ENCODE measurements at places on chromosomes 3 and 15.

DNA sequence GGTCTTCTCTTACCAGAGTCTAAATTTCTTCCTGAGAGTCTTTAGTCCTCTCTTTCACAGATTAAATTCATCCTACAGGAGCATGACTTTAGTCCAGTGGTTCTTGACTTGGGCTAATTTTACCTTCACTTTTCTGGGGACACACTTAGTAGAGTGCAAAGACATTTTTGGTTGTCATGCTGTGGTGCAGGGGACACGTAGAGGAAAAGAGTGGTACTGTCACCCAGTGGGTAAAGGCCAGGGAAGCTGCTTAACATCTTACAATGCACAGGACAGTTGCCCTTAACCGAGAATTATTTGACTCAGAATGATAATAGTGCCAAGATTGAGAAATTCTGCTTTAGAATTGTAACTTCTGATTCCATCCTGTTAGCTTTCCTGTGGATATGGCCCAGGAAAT, 772.5 kb upstream of the GRM7 start:
- DNase-seq = no peak

DNA sequence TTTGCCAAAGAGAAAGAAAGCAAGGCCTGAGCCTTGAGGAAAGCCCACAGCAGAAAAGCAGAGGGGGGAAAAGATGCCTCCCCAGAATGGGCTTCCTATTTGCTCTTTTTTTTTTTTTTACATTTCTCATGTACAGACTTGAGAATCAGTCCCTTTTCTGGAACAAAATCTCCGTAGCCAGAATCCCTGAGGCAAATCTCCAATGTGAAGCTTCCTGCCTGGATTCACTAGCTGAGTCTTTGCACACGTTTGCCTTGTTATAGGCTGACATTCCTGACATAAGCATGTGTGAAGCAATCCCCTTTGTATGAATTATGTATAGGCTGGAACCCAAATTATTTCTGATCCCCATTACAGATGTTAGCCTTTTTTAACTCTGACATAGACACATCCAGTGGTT, 52.2 kb upstream of the ACTL6A start:
- DNase-seq = no peak

GRCh38 chr3:54755756-54756155, 172.1 kb downstream of the LRTM1 start:
- DNase-seq = peak; percentile 11

DNA sequence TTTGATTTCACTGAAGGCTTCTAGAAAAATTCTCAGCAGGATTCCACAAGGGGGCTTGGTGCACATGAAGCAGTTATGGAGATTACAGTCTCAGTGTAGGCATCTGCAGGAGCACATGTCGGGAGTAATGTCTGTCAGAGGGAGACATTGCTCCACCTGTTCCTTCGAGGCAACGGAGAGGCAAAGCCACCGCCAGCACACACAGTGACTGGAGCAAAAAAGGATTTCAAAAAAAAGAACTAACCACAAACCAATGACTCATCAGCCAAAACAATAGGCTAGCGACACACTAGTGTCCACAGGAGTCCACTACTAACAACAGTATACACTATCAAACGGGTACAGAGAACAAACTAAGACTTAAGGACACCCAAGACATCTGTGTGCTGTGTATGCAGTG, 68.9 kb downstream of the NPTN start:
- no peak for DNase-seq

DNA sequence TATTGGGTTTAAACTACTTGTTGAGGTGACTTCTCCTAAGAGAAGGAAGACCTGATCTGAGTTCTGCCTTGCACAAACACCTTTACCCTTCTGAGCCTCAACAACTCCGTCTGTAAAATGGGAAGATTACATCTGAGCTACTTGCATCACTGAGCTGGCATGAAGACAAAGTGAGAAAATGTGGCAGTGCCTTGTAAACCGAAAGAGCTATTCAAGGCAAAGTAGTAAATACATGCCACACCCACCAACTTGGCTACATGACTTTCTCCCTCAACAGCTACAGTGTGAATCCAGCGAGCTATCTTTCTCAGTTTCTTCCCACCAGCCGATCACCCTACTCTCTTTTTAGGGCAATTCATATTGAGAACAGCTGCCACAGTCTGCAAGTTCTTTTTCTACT, 148.3 kb downstream of the FOXB1 start:
- no peak for DNase-seq

GRCh38 chr3:69425249-69425648, 39.4 kb upstream of the FRMD4B start:
- no peak for DNase-seq

GRCh38 chr15:62505762-62506161, 340.7 kb upstream of the C2CD4B start:
- no peak for DNase-seq

DNA sequence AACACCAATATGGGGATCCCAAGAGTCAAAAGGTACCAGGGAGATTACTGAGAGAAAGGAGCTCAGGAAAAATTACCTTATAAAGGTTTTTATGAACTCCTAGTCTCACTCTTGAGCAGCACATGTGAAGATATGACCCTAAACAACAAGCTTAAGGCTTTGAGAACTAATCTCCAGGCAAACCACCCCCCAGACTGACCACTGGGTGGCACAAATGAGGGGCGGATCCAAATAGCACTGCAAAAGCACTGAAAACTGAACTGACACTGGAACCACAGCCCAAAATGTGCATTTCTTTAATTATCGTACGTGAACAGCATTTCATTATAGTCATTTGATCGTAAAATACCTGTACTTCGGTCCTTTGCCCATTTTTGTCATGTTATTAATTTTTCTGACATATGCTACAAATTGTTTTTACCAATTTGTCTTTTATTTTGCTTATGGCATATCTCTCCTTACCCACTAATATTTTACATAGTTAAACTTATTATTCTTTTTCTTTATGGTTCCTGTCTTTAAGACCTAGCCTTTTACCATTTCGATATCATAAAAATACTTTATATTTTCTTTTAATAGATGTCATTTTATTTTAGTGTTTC, 31.5 kb upstream of the TFDP2 start:
- DNase-seq = no peak

- DNase-seq = peak; percentile 80
Observed at GRCh38 chr15:40999190-40999589, 45.9 kb downstream of the CHAC1 start.

DNA sequence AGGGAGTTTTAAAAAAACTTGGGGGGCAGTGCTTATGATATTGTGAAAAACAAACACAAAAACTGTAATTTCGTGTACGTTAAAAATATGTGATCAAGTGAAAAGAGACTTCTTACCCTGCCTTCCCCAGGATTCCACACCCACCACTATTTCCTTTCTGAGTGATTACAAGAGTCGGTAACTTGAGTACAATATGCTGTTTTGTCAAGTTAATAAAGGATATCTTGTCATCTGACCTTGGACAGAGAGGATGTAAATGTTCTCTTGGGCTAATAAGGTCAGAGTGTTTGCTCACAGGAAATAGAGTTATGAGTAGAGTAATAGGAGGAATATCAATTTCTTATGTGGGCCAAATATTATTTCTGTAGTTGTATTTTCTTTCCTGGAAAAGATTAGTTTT, 68.1 kb downstream of the NOX5 start:
- no peak for DNase-seq

GRCh38 chr15:24954783-24955530, at the start of the genes SNRPN and SNURF:
Gene SNRPN, plus strand, starts transcription at chr15:24954987. Its CDS starts 19,467 bp downstream, at chr15:24974454.
Gene SNURF, plus strand, starts transcription at chr15:24954987. Its CDS starts 62 bp downstream, at chr15:24955049.
- DNase-seq = no peak

- DNase-seq = no peak
Observed at GRCh38 chr15:63041974-63042876, at the start of gene TPM1. Gene TPM1, plus strand, starts transcription at chr15:63042747. Its CDS starts 83 bp downstream, at chr15:63042830.

DNA sequence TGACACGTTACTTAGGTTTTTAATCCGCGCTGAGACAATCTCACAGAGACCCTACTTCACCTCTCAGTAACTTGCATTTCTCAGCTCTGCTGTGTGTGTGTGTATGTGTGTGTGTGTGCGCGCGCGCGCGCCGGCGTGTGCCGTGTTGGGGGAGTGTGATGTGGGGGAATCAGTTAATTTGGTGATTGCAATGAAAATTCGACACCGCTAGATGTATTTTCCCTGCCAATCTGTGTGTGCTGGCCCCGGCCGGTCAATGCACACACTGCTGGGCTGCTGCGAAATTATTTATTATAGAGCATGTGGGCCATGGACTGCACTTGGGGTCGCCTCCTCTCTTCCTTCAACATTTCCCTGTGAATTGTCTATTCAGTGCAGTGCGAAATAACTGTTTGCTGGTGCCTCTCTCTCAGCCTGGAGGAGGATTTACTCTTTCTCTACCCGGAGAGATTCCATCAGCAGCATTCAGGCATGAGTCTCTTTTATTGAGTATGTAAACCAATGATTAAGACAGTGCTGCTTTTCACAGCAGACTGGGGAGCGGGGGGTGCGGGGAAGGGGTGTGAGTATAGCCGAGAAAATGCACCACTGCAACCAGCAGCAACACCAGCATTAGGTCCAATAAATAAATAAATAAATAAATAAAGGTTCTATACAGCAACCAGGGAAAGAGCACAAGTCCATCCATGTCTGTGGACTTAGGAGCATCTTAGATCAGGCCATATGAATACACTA, 2.9 kb downstream of the CADM2 start:
- no peak for DNase-seq

DNA sequence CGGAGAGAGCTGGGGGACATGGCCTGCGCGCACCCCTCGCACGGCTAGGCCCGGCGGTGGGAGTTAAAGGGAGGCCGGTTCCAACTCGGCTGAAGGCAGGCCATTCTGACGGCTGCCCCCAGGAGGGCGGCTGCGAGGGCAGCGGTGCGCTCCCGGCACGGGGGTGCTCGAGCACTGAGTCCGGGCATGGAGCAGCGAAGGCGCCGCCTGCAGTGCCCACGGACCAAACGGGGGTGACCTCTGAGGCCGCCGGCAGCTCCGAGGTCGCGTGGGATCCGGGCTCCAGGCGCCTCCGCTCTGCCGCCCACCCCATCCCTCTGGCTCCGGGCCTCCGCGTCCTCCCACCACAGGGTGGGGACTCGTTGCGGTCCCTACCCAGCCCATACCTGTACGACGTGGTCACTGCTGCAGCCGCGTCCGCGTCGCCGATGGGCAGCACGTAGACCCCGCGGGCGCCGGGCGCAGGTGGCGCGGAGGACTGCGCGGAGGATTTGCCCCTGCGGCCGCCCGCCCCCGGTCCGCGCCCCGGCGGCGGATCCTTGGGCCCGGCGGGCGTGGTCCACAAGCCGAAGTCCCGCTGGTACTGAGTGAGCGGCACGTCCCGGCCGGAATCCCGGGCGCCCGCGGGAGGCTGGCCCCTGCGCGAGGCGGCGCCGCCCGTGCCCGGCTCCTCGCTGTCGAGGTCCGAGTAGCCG, 469 bp downstream of the MAP6D1 start:
- no peak for DNase-seq

DNA sequence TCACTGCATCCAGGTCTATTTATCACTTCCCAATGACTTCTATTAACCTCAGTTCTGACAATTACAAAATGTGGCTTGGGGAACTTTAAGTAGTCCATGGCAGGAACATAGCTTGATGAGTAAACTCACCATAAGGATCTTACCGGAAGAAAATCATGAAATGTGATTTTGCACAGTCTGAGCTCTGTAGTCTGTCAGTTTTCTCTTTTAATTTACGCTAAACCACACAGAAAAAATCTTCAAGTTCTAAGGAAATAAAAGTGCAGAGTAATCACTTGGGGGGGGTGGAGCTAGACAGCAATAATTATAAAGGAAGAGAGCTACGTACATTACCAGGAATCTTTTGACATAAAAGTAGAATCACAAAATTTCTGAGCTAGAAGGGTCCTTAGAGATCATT, 9.2 kb downstream of the TBC1D5 start:
- DNase-seq = no peak

DNA sequence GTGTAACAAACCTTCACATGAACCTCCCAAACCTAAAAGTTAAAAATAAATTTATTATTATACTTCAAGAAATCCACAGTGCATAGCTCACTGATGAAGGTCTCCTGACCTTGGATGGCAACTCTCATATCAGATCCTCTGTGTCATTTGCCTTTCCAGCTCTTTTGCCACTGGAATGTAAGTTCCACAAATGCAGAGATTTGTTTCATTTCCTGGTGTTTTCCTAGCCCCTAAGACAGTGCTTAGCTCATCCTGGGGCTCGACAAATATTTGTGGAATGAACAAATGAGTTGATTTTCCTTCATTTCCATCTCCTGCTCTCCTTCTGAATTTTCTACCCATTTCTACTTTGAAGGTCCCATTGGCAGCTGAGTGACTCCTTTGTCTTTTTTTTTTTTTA, 56.0 kb downstream of the FRMD4B start:
- peak; percentile 52 for DNase-seq

DNA sequence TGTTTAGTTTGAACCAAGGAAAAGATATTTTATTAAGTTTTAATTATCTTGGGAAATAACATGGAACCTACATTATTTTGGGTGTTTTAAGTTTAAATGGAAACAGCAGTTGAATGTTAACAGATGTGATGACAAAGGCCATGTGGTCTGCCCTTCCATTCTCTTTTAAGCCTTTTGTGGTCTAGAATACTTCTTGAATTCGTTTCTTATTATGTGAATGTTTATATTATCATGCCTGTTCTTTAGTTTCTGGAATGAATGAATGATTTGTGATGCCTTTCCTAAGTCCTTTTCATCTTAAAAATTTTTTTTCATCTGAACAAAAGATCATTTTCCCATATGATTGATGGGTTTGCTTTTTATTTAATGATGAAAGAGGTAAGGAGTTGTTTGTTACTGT, 44.6 kb downstream of the SNRK start:
- DNase-seq = no peak

GRCh38 chr3:120496278-120497002, 45.6 kb upstream of the FSTL1 start:
- peak; percentile 85 for DNase-seq

- DNase-seq = no peak
Observed at GRCh38 chr3:127162947-127163645, 29.8 kb upstream of the PRR23E start.

DNA sequence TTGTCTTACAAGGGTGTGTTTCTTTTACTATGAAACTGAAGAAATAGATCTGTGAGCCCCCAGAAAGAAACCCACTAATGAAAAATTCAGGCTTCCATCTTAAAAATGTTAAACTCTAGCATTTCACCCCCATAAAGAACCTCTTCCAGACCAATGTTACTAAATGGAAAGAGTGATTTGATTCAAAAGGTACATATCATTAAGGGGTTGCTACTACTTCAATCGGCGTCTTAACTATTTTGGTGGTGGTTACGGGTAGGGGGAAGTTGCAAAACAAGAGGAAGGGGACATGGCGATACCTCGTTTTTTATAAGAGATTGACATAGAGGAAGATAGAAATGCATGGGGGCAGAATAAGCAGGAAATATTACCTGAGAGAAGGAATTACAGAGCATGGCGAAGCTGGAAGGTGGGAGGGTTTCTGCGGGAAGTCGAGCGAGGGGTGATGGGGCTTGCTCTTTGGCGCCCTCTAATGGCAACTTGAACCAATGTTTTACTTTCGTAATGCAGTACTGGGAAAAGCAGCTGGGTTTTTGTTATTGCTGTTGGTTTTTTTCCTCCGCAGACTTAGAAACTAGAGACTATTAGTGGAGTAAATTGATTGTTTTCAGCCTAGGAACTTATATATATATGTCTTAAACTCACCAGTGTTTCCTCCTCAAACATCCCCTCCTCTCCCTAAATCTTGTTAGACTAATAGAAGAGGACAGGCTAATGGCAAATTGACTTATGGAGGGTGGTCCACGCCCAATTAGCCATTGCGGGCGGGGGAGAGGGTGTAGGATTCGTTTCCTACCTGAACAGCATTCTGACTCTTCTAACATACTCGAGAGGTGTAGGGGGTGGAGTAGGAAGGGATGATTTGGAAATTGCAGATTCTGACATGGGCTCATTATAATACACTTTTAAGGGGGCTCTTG, 11.3 kb upstream of the SOX2 start:
- peak; percentile 59 for DNase-seq
